ENCODE measurements at places on chromosomes 11 and 22. TPM values are rescaled to one million over a fixed set of nuclear protein-coding genes. Genes with fewer than 3 reads are reported as not detected.

Gene DEUP1
- total RNA-seq: 0.63 TPM

Gene RHOD
- total RNA-seq: 16.2 TPM

Gene TRIM48
- not detected for total RNA-seq

DNA sequence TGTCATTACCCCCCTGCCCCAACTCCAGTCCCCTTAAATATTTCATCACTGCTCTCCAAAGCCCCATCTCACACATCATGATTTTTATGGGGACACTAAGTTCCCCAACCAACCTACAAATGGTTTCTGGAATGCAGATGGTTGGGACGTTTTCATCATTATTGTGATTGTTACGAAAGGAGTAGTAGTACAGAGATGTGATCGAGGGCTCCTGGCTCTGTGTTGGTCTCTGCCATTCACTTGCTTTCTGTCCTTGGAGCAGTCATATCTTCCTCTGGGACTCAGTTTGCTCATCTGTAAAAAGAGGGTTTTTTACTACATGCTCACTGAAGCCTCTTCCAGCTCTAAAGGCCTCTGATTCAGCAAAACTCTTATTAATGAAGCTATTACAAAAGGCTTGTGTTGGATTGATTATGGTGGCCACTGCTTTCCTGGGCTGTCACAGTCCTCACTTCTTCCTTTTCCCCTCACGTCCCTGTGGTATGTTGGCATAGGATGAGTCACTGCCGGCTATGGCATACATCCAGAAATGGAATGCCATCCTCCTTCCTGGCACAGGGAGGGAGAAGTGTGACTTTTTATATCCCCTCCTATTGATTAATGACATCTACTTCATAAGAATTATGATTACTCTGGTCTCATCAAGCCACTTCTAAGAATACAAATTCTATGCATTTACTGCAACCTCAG, 593.7 kb downstream of the METTL15 start:
- no peak for DNase-seq

GRCh38 chr11:44979543-44980399, 29.1 kb upstream of the TP53I11 start:
- peak; percentile 43 for DNase-seq

- no peak for DNase-seq
These were observed 628 bp downstream of the CHKB start for GRCh38 chr22:50581950-50582492.

- DNase-seq: no peak
These were observed 21.3 kb downstream of the GRIK4 start for GRCh38 chr11:120532832-120533196.

Gene CECR2
- 106 TPM for total RNA-seq

DNA sequence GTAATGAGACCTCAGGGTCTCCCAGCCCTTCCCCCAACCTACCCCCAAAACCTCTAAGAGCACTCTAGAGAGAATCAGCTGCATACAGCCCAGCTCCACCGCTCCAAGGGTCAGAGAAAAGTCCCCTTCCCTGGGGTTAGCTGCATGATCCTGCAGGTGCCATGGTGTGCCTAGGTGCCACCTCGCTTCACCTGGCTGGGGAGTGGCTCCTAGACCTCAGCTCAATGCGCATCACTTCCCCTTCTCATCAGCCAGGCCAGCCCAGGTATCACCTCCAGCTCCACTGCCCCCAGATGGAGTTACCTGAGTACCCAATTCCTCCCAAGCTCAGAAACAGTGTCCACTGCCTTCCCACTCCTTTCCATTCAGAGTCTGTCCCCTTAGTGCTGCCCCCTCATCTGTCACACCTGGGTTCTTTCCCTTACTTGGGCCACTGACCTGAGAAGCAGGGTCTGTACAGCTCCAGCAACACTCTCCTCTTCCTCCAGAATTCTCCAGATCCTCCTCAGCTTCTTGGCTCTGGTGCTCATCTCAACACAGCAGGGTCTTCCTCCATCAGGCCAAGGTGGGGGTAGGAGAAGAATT, 1.3 kb downstream of the STARD10 start:
- DNase-seq: no peak

DNA sequence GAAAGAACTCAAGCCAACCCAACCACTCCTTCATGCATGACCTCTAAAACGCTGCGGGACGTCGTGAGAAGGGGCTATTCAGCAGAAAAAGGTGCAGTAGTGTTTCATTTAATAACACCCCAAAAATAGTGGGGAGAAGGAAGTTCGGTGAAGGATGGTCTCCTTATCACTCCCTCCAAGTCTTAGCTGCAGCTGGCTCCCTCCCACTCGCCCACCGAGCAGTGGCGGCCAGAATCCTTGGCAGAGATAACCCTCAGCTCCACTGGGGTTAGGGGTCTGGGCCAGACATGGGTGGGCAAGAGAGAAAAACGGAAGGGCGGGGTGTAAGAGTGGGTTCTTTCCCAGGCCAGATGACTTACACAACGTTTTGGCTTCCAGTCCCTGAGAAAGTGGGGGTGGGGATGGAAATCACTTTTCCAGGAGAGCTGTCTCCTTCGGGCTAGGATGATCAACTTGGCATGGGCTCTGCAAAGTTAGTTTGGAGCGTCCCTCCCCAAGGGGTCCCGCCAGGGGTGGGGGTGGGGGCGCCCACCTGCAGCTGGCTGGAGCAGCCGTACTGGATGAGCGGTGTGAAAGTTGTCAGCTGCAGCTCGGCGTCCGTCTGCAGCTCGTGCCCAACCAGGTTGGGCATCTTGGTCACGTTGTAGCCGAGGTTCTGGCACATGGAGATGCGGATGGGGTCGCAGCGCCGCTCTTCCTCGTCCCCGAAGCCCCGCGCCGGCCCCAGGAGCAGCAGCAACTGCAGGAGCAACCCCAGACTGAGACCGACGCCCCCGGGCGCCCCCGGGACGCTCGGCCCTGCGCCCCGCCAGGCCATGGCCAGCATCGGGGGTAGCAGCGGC, 705 bp downstream of the FZD4 start:
- DNase-seq: peak; percentile 76

Gene FAM83F
- total RNA-seq: 13.5 TPM

- DNase-seq: no peak
These were observed 23.9 kb downstream of the NEFH start for GRCh38 chr22:29503811-29504372.

Gene APLNR
- 0.12 TPM for total RNA-seq

Gene PLCB3
- total RNA-seq: 89.8 TPM

Gene KIF18A
- total RNA-seq: 26.5 TPM

DNA sequence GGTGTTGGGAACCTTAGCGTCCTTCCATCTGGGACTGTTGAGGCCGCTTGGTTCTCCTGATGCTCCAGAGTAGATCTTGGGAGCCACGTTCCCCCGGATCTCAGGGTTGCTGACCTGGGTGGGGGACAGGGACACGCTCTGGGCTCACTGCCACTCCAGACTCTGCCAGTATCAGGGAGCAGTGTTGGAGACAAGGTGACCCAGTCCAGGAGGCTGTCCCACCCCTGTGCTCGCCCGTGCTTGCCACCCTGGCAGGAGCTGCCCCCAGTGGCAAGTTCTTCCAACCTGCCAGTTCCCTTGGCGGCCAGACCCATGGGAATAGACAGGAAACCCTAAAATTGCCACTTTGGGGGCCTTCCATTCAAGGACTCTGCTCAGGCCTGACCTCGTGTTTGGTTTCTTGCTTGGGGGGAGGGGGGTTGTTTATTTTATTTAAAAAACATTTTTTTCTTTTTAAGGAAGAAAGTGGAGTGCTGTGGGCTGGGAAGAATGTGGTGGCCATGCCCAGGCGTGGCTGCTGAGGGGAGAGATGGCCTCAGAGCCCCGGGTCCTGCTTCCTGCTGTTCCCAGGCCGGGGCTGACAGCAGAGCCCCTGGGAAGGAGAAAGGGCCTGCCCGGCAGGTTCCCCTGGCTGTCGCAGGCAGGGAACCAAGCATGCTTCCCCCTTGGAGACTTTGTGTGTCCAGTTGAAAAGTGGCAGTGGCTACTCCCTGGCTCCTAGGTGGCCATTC, 7.2 kb downstream of the GRK2 start:
- no peak for DNase-seq

DNA sequence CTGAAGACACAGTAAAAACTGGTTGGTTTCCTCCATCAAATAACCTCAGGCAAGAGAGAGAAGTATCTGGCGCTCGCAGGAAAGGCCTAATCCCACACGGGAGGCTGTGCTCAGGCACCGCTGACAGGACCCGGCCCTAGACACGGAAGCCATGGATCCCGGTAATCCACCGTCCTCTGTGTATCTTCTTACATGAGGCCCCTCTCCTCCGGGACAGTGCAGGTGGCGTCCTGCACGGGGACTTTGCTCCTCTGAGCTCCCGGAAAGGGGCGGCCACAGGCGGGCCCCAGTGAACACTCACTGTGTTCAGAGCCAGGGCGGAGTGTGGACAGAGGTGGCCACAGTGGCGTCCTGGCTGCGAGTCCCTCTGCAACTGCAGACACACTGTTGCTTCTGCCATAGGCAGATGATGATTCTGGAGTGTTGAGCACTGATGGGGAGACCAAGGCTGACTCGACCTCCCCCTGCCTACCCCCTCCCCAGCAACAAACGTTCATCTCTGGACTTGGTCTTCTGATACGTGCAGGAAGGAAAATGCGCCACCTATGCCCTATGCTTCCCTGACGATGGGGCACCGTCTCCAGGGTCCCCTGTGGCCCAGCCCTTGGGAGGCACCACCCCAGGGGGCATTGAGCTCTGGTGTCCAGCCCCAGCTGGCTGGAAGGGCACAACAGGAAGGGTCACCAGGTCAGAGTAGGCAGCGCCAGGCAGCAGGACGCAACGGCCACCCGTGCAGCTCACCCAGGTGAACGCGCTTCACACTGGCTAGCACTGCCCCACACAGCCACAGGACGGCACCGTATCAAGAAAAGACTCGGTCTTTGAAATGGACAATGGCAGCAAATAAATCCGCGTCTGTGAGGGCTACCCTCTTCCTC, 95.7 kb downstream of the TRMU start:
- no peak for DNase-seq

Gene OR10A2
- total RNA-seq: not detected

Gene NEFH
- total RNA-seq: 2.8 TPM

- DNase-seq: no peak
These were observed 325.4 kb upstream of the CCDC90B start for GRCh38 chr11:83611600-83611999.

DNA sequence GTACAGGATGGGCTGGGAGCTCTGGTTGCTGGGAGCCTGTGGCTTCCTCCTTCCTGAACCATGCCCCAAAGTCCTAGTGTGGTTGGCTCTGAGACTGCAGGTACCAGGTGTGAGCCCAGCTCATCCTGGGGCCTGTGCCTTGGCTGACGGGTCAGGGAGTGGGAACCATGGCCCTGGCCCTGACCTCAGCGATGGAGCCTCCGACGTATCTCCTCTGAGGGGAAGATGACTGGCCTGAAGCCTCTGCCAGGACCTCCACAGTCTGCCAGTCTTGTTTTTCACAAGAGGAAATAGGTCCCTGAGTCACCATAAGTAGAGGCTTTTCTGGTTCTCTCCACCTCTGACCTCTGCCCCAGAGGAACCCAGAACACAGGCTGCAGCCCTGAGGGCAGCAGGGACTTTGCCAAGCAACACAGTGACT, 3.4 kb downstream of the RCE1 start:
- DNase-seq: no peak

- DNase-seq: no peak
These were observed 60.0 kb downstream of the GRK3 start for GRCh38 chr22:25624476-25624875.

DNA sequence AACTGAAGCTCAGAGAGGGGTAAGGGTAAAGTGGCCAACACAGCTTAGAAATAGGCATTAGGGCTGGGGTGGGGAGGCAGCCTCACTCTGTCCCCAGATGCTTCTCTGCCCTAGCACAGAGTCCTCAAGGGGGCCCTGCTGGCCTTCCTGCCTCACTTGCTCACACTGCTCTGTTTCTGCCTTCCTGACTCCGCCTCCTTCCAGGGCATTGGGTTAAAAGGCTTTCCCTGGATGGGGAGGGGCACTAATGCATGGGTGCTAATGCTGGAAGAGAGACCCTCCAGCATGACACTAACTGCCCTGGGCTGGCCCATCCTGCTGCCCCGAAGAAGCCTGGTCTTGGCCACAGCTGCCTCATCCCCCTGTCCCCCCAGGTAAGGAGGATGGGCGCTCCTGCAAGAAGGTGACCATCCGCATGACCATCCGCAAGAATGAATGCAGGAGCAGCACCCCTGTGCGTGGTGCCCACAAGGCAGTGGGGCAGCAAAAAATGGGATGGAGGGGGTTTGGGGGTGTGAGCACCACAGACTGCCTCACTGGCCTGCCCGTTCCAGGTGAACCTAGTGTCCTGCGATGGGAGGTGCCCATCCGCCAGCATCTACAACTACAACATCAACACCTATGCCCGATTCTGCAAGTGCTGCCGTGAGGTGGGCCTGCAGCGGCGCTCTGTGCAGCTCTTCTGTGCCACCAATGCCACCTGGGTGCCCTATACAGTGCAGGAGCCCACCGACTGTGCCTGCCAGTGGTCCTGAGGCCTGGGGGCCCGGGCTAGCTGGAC, 74.0 kb upstream of the MYOD1 start:
- peak; percentile 43 for DNase-seq

Gene NRGN
- 0.24 TPM for total RNA-seq

DNA sequence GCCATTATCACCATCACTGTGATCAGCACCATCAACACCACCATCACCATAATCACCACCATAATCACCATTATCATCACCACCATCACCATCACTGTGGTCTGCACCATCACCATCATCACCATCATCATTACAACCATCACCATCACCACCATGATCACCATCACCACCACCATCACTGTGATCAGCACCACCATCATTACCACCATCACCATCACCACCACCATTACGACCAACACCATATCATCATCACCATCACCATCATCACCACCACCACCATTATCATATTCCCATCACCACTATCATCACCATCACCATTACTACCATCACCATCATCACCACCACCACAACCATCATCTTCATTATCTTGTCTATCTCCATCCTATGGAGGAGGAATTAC, 125.2 kb downstream of the PHF21B start:
- no peak for DNase-seq

DNA sequence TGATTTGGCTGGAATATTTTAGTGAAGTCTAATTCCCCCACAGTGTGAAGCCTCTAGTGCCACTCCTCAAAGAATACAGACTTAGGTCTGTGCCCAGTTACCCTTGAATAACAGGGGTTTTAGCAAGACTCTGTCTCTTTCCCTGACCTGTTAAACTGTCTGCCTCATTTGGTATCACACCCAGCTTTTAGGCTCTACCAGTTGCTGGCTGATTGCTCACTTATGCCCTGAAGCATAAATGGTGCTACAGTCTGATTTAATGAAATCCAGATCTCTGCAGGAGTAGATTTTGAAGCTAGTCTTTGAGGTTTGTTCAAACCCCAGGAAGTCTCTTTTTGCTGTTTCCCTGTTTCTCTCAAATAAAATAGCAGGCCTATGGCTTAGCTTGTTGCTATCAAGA, 45.2 kb upstream of the LIPT2 start:
- DNase-seq: no peak

Gene OR52M1
- not detected for total RNA-seq

DNA sequence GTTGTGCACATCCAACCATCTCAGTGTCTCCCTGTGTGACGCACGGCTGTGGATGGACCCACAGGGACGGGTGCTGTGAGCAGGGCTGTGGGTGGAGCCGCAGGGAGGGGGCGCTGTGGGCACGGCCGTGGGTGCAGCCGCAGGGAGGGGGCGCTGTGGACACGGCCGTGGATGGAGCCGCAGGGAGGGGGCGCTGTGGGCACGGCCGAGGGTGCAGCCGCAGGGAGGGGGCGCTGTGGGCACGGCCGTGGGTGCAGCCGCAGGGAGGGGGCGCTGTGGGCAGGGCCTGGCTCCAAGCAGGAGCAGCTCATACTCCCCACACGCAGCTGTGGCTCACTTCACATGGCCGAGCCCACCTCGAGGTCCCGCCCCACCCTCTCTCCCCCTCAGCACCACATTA, 6.0 kb upstream of the MAPK11 start:
- peak; percentile 71 for DNase-seq

GRCh38 chr11:102111011-102111786, 952 bp downstream of the YAP1 start:
- DNase-seq: peak; percentile 94
